Esophagus squamous epithelium (tissue), 5 donors: ENCODE measurements at places on chromosomes 7 and 10.

- no peak for DNase-seq
Measured at GRCh38 chr7:1403638-1404459, 55.4 kb downstream of the MICALL2 start.

GRCh38 chr10:7702288-7702812 is 766 bp upstream of the ITIH2 start:
- no peak for DNase-seq

DNA sequence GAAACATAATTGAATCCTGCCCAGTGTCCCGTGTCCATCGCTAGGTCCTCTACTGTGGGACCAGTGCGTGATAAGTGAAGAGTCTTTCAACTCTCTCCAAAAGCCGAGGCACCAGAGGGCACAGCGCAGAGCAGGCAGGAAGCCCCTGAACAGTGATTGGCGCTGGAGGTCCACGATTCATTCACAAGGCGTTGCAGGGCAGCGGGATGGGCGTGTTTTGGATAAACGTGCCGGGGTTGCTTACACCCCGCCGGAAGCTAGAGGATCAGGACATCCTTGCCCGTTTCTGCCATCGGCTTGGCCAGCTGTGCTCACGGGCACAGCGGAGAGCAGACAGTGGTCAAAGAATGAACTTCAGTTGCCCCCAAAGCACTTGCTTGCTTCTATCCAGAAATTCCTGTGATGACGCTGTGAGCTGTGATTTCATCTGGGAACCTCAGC is 86.0 kb upstream of the PFKP start:
- no peak for DNase-seq

GRCh38 chr7:80771523-80771922 is 133.1 kb downstream of the CD36 start:
- no peak for DNase-seq

DNA sequence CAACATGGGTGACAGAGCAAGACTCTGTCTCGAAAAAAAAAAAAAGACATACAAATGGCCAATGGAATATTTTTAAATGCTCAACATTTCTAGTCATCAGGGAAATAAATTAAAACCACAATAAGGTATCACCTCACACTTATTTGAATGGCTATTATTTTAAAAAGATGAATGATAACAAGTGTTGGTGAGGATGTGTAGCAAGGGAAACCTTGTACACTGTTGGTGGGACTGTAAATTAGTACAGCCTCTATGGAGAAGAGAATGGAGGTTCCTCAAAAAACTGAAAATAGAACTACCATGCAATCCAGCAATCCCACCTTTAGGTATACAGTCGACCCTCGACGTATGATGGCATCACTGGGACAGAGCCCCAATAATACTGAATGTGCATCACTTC is 65.4 kb upstream of the DIP2C start:
- no peak for DNase-seq
